ENCODE measurements at places on chromosomes 2 and 18.

DNA sequence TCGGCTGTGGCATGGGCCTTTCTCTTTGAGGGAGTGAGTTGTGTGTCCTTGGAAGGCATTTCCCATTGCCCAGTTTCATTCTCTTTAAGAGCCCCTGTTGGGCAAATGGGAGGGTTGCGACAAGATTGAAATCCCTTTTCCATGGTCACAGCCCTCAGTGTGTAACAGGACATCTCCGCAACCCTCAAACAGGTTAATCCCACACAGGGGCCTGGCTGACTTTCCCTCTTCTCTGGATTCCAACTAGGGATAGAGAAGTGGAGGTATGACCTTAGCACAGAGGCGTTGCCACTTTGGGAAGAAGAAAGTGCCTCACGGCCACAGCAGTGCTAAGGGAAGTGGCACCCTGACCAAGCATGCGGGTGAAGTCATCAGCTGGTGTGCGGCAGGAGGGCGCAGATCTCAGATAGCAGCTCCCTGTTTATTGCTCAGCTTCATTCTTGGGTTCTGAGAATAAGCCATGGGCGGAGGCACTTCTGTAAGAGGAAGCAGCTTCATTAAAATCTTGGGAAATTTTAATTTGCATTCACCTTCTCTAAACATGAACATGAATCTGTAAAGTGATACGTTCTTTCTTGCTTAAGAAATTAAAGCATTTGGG is 256.5 kb downstream of the GBX2 start:
- DNase-seq: no peak

DNA sequence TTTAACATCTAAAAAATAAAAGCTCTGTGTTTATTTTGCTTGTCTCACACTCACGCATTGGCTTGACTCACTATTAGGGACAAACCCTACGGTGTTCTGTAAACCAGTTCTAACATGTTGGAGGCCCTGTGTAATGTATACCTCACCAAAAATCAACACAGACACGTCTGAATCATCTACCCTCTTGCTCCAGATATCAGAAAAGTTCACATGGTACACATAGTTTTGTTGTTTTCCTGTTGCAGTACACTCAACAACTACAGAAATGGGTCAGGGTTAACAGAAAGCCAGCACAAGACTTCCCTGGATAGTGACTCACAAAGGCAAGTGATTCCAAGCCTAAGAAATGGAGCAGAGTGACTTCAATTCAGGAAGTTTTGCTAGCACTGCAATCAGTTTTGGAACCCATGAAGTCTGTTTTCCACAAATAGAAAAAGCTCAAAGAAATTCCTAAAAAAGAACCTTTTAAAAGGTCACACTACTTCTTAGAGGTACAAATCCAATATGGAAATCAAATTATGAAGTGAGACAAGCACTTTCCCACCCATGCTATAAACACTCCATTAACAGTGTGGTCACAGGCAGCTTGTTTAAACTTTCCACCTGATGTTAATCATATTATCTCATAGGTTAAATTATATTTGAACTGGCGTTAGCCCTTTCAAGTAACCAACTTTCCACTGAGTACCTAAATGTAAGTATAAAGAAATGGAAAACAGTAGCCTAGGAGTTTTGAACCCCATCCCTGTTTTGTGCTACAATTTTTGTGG is 87.4 kb downstream of the GAREM1 start:
- DNase-seq: no peak

GRCh38 chr2:195649629-195650190 is 7.3 kb upstream of the SLC39A10 start:
- no peak for DNase-seq

- DNase-seq: no peak
These were observed 156.5 kb upstream of the TPO start for GRCh38 chr2:1256632-1257324.

- no peak for DNase-seq
These were observed 191.9 kb upstream of the CRIM1 start for GRCh38 chr2:36163520-36164254.

- DNase-seq: no peak
These were observed 97.0 kb downstream of the RNF144A start for GRCh38 chr2:7014174-7014640.

GRCh38 chr2:238090887-238091286 is 9.3 kb upstream of the ESPNL start:
- DNase-seq: no peak

DNA sequence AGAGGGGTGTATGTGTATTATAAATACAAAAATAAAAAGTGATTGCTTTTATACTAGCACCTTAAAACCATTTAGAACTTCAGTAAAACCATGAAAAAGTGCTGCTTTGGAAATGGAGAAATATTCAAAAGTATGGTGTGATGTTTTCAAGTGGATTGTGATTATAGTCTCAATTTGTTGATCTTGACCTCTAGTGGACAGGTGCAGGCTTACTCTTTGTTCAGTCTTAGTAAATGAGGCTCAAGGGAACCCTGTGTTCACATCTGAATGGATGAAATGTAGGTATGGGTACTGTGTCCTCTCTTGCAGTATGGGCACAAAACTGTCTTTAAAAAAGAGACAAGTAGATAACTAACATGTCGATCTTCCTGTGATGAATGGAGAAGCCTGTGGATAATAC is 145.8 kb downstream of the MCFD2 start:
- no peak for DNase-seq

DNA sequence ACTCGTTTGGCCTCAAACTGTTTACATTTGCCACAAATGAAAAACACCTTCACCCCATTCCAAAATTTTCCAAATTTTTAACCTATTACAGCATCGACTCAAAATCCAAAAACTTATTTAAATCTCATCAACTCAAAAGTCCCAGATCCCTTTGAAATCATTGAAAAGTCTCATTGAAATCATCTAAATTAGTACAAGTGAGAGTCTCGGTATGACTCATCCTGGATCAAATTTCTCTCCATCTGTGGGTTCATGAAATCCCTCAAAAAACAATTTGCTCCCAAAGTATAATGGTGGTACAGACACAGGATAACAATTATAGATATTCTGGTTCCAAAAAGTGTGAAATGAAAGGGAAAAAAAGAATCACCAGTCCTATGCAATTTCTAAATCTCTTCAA is 65.1 kb downstream of the LRP1B start:
- no peak for DNase-seq

- no peak for DNase-seq
These were observed 634.9 kb downstream of the EPHA4 start for GRCh38 chr2:220937245-220937644.

- DNase-seq: no peak
These were observed 23.1 kb downstream of the PDK1 start for GRCh38 chr2:172578860-172579512.

DNA sequence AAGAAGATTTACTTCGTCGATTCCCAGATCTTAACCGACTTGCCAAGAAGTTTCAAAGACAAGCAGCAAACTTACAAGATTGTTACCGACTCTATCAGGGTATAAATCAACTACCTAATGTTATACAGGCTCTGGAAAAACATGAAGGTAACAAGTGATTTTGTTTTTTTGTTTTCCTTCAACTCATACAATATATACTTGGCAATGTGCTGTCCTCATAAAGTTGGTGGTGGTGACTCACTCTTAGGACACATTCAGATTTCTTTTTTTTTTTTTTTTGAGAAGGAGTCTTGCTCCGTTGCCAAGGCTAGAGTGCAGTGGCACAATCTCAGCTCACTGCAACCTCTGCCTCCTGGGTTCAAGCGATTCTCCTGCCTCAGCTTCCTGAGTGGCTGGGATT is 26.8 kb downstream of the MSH2 start:
- no peak for DNase-seq

GRCh38 chr2:100070078-100070477 is 72.3 kb downstream of the AFF3 start:
- no peak for DNase-seq

- DNase-seq: no peak
These were observed 56.9 kb downstream of the LPIN2 start for GRCh38 chr18:2956056-2956455.

GRCh38 chr2:20170704-20171250 is 54.2 kb downstream of the SDC1 start:
- DNase-seq: no peak

GRCh38 chr18:76491776-76492668 is 3.0 kb downstream of the ZNF516 start:
- DNase-seq: peak; percentile 55

DNA sequence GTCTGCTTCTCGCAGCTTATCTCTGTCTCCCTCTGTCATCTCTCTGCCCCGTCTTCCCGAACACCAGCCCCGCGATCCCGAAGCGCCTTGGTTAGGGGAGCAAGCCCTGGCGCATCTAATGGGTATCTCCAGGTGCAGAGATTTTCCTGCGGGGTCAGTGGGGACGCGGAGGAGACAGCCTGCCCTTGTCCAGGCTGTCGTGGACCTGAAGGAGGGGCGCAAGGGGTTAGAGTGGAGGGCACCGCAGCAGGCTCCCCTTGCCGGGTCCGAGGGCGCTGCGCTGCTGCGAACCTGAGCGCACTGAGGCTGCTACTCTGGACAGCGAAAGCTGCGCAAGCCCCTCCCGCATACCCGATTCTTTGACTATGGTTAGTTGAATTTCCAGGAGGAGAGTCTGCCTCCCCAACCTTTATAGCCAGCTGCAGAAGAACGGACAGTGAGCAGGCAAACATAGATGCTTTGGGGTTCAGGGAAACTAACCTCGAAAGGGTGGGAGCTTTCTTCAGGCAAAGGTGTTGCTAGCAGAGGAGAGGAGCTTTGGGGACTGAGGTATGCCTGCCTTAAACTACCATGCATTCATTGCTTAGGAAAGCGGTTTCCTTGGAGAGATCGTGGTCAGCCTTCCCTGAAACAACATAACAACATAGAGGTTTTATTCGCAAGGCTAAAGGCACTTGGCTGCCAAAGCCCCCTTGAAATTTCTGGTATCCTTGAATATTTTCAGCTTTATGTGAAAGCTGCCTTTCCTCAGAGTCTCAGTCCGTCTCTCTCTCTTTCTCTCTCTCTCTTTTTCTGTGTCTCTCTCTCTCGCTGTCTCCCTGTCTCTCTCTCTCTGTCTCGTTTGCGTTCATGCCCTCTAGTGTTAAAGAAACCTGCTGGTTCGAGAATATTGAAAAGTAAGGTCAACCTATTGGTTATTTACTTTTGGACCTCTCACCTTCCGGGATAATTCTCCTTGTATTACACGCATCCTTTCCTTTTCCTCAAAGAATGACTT is 1.6 kb downstream of the GALNT13 start:
- DNase-seq: no peak

DNA sequence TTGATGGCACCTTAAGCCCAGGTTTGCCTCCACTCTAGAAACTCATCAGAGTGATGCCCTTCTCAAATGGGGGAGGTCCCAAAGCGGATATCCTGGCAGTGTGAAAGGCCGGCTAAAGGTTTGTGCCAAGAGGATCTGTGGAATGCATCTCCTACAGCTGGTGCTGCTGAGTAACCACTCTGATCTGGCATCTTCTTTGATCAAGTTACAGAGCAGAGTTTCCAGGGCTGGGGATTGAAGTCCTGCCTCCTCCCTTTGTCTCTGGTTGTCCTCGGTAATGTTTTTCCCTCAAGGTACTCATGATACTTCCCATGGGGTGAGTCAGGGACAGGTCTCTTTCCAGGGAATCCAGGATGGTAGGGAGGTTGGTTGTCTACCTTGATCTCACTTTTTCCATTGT is 24.6 kb downstream of the PRKRA start:
- DNase-seq: no peak

DNA sequence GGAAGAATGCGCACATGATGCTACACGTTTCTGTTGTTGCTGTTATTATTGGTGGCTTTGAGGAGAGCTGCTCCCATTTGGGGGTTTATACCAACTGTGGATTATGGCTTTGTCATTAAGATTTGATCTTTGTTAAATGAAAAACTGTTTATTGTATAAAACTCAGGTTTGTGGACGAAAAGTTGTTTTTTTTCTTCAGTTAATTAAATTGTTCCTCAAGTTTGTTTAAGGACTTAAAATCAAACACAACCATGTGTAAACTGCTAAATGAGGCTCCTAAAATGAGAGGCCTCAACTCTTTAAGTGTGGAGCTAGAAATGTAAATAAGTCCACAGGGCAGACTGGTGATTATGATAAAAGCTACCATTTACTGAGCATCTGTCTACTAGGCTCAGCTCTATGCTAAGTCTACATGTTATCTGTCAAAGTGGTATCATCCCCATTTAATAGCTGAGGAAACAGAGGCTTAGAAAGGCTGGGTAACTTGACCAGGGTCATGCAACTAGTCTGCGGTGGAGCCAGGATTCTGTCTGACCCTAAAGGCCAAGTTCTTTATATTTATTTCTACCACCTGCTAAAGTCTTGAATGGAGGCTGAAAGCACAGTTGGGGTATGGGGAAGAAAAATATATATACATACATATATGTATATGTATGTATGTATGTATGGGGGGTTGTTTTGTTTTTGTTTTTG is 4.1 kb downstream of the MYCN start:
- DNase-seq: no peak

- DNase-seq: no peak
These were observed 585.6 kb upstream of the DSEL start for GRCh38 chr18:68102117-68102516.

GRCh38 chr2:63589148-63589958 is 590 bp downstream of the MDH1 start:
- no peak for DNase-seq

DNA sequence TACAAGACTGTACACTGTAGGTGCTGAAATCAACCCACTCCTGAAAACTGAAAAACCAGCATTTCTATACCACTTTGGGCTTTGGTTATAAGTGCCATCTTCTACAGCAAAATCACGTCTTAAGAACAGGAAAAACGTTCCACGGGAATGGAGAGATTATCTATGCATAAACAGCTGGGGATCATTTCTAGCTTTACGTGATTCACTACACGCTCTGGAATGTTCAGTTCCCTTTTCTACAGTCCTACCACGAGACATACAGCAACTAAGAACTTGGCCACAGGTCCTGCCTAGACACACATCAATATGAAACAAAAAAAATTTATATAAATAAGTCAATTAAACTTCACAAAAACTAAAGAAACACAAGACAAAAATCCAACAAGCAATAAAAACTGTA is 3.6 kb downstream of the CXCR4 start:
- DNase-seq: no peak

- DNase-seq: no peak
These were observed 15.6 kb upstream of the CXCR4 start for GRCh38 chr2:136133586-136133985.

- no peak for DNase-seq
These were observed 60.0 kb upstream of the TGIF1 start for GRCh38 chr18:3389977-3390376.

DNA sequence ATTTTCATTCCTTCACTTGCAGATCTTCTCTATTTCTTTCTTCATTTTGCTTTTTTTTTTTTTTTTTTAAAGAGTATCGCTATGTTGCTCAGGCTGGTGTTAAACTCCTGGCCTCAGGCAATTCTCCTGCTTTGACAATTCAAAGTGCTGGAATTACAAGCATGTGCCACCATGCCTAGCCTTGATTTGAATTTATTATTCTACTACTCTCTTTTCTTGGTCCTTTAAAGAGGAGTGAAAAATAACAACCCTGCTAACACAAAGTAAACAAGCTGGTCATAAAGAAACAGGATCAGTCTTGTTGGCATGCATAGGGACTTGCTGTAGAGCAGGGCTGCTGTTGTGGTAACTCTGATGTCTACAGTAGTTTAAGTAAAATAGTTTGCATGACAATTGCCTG is 1615.3 kb upstream of the ZEB2 start:
- DNase-seq: no peak

- peak; percentile 83 for DNase-seq
These were observed 64.0 kb downstream of the INPP4A start for GRCh38 chr2:98508709-98509066.

- no peak for DNase-seq
These were observed 84.1 kb downstream of the GLI2 start for GRCh38 chr2:120819720-120820210.

Measured in stimulated activated CD8-positive, alpha-beta memory T cell treated with anti-CD3 and anti-CD28 coated beads, Interleukin-4, amount 100 ng/mL, for 48 hours (primary cell).